Aorta (tissue), 5 donors: ENCODE measurements at places on chromosomes 11 and 22. TPM values are rescaled to one million over a fixed set of nuclear protein-coding genes. Genes with fewer than 3 reads are reported as not detected.

P2RY6 gene
- total RNA-seq, result 12.0 TPM

OR52N4 gene
- 0.78 TPM for total RNA-seq

DNA sequence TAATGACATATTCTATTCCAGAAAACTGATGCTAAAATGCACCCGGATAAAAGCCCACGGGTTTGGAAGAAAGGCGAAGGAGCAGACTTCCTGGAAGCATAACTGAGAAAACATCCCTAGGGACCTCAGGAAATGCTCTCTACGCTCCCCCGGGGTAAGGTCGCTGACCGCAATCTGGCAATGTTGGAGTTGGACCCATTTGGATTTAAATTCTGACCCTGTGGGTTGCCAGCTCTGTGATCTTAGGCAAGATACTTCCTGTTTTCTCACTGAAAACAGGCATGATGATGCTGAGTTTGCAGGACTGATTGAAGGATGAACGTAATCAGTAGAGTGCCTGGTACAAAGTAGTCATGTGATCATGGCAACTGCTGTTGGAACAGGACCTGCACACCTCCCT lies 1054.0 kb downstream of the NTM start:
- DNase-seq, result no peak
- no peaks in the 10 kb centered on the region for H3K4me1 ChIP-seq
- no peak overlapping the region for H3K4me3 ChIP-seq
- H3K27me3 ChIP-seq, result no peaks in the 10 kb centered on the region
- no peak overlapping the region for H3K27ac ChIP-seq

GRCh38 chr22:24437741-24438328 lies 10.4 kb downstream of the ADORA2A start:
- H3K4me1 ChIP-seq, result no peaks in the 10 kb centered on the region
- H3K27ac ChIP-seq, result no peak overlapping the region
- no peak overlapping the region for H3K4me3 ChIP-seq
- no peaks in the 10 kb centered on the region for H3K27me3 ChIP-seq
- H3K36me3 ChIP-seq, result no peaks in the 10 kb centered on the region

DNA sequence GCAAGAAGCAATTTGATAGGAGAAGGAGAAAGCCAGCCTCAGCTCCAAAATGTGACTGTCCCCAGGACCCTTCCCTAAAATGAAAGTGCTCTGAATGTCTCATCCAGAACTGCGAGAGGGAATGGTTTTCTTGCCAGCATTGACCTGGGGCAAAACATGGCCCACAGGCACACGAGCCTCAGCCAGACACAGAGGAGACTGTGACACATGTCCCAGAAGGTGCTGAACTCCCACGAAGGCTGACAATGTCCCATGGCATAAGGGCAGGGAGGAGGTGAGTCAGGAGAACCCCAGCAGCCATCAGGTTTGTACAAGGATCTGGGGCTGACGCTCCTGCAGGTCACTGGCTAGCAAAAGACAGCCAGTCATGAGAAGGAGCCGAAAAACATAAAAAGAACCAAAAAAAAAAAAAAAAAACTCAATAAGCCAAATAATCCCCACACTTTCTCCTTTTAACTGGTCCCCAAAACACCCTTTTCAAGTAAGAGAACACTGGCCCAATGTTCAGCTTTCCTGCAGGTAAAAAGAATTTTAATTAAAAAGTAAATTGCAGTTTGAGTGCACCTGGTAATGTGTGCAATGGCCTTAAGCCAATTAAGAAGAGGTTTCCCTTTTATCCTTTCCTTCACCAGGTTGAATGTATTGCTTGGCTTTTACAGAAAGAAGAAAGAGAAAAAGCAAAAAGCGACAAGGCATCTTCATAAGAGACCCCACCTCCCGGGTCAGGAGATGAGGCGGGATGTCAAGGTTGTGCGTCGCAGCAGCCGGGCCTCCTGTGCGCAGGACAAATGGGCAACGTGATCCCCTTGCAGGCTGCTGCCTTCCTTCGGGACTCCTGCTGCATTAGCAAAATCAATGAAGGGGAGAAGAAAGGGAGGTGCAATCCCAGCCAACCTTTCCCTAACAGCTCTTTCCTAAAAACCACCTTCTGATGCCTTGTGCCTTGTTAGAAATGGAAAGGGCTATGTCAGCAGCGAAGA lies 43.6 kb downstream of the GALNT18 start:
- H3K4me1 ChIP-seq, result peaks cover 2% of the 10 kb centered on the region
- no peak overlapping the region for H3K27ac ChIP-seq
- H3K36me3 ChIP-seq, result no peaks in the 10 kb centered on the region
- DNase-seq, result no peak
- no peak overlapping the region for H3K4me3 ChIP-seq

GRCh38 chr11:70175236-70175698 lies 27.8 kb upstream of the FADD start:
- no peaks in the 10 kb centered on the region for H3K4me1 ChIP-seq
- no peak for DNase-seq
- H3K4me3 ChIP-seq, result no peak overlapping the region
- H3K27ac ChIP-seq, result no peak overlapping the region
- no peaks in the 10 kb centered on the region for H3K36me3 ChIP-seq

- no peak for DNase-seq
- H3K4me1 ChIP-seq, result peaks cover 2% of the 10 kb centered on the region
- H3K27me3 ChIP-seq, result no peaks in the 10 kb centered on the region
- no peaks in the 10 kb centered on the region for H3K36me3 ChIP-seq
Measured at GRCh38 chr11:46952553-46952952, 16.0 kb downstream of the CSTPP1 start.

DNA sequence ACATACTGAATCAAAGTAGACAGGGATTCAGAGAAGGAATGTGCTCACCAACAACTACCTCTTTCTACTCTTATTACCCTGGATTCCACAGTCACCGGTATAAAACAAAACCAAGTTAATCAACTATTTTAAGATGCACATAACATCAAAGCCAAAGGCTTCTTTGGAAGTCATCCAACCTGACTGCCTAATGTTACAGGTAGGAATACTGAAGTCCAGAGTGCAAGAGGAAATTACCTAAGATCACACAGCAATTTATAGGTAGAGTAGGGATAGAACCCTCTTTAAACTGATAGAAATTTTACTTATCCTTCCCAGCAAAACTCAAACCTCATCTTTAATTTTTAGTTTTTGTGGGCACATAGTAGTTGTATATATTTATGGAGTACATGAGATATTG lies 76.3 kb downstream of the PAK1 start:
- no peaks in the 10 kb centered on the region for H3K27me3 ChIP-seq
- H3K4me1 ChIP-seq, result no peaks in the 10 kb centered on the region
- H3K36me3 ChIP-seq, result no peaks in the 10 kb centered on the region
- no peak for DNase-seq
- no peak overlapping the region for H3K27ac ChIP-seq
- no peak overlapping the region for H3K4me3 ChIP-seq

DNA sequence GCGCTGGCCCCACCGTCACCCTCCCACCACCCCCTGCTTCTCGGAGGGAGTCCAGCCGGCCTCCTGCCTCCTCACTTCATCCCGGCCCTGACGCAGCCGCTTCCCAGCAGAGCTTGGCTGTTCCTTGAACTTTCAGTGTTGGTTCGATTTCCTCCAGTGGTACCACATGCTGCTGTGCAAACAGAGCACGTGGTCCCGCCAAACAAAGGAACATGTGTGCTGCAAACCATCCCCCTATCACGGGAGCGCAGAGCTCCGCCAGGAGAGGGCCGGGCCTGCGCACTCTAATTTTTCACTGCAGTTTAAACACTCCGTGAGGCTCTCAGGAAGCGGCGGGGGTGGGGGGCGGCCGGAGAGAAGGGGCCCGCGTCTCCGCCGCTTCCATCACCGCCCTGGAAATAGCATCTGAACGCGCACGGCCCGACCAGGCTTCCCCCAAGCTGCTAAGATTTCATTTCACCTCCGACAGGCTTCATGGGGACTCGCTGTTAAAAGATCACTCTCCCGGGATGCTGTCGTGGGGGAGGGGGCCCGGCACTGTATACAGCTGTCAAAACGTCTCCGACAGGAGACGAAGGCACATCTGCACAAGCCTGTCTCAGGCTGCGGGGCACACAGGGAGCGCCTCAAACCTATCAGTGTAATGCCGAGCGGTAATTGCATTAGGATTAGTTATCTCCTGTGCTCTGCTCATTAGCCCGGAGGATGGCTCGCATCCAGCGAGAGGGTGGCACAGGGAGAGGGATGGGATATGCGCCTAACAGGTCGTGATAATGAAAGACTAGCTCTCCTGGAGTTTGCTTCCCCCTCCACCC lies 269.9 kb upstream of the SORL1-AS1 start:
- DNase-seq, result peak; percentile 91
- no peaks in the 10 kb centered on the region for H3K27me3 ChIP-seq
- H3K36me3 ChIP-seq, result no peaks in the 10 kb centered on the region
- H3K4me1 ChIP-seq, result no peaks in the 10 kb centered on the region
- peak overlapping the region; percentile 60 for H3K27ac ChIP-seq
- H3K4me3 ChIP-seq, result peak overlapping the region; percentile 72

DNA sequence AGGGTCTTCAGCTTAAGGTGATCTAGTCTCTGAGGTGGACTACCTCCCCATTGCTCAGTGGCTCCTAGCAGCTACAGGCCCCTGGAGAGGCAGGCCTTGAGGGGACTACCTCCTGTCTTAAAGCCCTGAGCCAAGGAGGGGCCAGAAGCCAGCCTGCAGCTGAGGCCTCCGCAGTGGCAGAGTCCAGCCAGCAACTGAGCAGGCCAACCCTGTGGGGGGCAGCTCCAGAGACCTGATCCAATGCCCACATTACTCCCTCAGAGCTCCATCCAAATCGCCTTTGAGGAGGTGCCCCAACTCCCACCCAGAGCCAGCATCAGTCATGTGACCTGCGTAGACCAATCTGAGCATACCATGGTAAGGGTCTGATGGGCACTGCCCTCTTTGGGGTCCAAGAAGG lies 2.7 kb downstream of the C2CD2L start:
- H3K4me1 ChIP-seq, result no peaks in the 10 kb centered on the region
- no peak for DNase-seq
- H3K27me3 ChIP-seq, result no peaks in the 10 kb centered on the region
- no peak overlapping the region for H3K27ac ChIP-seq
